ENCODE measurements at places on chromosomes 7 and 10.
A peak's percentile ranks its signal among the peaks of the same experiment; 100 is the strongest.

GRCh38 chr7:74349621-74350020, 60.4 kb downstream of the CLIP2 start:
- no peak for DNase-seq

DNA sequence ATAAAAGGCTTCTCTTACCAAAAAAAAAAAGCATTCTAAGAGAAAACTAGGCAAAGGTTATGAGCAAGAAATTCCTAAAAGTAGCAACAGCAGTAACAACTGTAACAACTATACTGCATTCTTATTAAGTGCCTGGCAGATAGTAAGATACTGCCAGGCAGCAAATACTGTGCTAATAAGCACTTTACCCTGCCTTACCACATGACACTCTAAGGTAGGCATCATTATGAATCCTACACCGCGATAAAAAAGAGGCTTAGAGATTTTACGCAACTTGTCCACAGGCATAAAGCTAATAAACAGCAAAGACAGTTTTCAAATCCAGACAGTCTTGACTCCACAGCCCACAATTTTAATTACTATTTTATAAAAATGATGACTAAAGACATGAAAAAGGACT, 83.2 kb downstream of the USP6NL start:
- DNase-seq, result no peak

GRCh38 chr7:129765352-129765751, 153.8 kb downstream of the NRF1 start:
- DNase-seq, result no peak

DNA sequence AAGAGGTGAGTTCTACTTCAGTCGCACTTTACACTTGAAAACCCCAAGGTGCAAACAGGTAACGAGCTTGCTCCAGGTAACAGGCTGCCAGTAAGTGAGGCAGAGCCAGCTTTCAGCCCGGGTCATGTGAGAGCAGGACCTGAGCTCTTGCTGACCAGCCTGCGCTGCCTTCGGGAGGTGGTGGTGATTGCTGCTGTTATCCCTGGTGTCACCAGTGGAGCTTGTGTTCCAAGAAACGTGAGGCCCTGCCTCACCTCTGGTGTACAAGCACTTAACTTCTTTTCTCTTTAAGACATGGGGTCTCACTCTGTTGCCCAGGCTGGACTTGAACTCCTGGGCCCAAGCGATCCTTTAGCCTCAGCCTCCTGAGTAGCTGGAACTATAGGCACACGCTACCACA, 265.0 kb downstream of the CELF2 start:
- DNase-seq, result no peak

DNA sequence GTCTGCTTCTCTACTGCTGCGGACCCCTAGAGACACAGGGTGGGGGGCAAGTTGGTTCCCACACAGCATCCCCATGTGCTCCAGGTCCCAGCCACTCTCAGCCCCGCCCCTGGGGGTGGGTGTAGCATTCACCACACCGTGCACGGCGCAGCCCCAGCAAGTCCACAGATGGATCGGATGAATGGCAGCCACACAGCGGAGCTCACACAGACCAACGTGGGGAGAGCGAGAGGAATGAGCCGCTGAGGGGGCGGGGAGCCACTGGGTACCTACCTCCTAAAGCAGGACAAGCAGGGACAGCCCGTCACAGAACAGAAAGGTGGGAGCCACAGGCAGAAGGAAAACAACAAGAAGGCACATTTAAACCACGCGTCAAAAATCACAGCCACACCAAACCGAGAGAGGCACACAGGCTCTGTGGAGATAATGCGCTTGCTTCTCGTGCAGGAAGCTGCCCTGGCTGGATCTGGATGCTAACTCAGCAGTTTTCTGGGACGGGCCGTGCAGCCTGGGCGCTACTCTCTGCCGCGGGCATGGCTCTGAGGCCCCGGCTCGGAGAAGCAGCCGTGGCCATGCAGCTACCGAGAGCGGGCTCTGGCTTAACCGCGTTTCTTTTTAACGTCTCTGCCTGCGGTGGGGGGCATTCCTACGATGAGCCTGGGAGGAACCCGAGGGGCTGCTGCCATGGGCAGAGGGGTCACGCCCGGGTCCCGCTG, 102.5 kb downstream of the CYTH3 start:
- DNase-seq, result no peak

DNA sequence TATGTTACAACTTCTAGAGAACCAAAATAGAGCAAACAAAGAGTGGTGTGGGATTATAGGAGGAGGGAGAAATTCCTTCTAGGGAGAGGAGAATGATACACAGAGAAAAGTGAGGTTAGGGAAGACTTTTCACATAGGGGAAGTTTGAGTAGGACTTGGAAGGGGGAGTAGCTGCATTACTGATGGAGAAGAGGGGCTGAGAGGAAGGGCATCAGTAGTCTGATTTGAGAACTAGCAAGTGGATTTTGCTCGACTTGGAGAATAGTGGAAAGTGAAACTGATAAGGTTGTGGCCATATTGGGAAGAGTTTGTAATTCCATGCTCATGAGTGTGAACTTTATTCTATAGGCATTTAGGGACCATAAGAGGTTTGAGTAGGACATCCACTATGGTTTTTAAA, 6.1 kb downstream of the NRF1 start:
- no peak for DNase-seq

DNA sequence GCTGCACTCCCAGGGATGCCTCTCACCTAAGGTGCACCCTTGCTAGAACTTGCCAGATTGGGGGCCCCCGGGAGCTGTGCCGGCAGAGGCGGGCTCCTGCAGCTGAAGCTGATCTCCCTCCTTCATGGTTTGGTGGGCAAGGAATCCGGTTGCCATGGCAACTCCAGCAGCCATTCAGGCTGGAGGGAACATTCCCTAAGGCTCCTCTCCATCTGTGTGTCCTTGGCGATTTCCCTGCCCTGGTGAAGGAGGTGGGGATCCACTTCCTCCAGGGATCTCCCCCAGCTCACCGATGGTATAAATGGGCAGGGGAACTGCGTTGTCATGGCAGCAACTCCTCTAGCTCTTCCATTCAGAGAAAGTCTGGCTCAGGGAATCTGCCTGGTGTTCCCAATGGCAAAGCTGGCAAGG, 49.6 kb upstream of the GPR158 start:
- DNase-seq, result no peak

DNA sequence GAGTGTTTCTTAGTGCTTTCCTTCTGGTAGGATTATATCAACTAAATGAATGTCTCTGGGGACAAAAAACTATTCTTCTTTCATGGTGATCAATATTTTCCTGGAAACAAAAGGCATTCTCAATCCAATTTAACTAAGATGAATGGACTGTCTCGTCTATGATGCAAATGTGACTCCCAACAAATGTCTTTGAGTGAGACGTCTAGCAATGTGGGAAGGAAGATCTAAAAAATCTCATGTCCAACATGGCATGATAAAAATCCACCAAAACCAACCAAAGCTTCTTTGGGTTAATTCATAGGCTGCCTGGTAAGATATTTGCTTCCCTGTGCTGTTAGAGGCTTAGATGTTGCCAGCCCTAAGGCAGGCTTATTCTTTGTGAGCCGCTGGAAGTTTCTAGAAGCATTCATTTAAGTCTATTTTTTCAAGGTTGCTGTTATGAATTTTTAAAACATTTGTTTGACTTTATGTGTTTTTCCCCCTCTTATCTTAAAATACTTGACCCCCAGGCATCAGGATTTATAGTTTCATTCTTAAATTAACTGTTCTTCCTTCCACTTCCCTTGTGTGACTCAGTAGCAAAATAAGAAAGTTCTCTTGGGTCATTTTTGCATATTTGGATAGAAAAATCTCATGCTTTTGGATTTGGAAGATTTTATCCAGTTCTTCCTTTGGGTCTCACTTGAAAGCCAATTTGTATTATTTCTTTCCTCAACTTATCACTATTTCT, 156.3 kb downstream of the NRP1 start:
- DNase-seq, result no peak

GRCh38 chr7:98470485-98471240, 69.8 kb upstream of the BAIAP2L1 start:
- DNase-seq, result no peak

- peak; percentile 50 for DNase-seq
Measured at GRCh38 chr7:23712368-23713284, 2.6 kb downstream of the STK31 start.

GRCh38 chr10:76866841-76867586, 770.6 kb downstream of the KCNMA1 start:
- DNase-seq, result no peak

- peak; percentile 36 for DNase-seq
Measured at GRCh38 chr7:54932818-54933543, 85.8 kb upstream of the EGFR start.

GRCh38 chr10:114541081-114541796, 116.8 kb downstream of the ABLIM1 start:
- DNase-seq, result peak; percentile 73

DNA sequence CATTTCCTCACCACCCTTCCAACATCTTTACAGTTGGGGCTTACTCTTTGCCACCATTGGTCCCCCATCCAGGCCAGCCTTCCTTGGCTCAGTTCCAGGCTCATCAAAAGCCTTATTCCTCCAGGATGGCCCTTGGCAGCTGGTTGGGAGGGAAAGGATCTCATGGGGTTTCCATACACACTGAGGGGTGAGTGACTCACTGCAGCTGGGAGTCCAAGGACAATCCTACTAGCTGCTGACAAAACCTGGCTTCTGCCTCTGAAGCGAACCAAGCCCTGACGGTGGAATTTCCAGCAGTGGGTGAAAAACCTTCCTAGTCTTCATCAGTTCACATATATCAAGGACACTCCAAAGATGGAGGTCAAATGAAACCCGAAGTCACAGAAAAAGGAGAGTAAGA, 22.9 kb downstream of the CRHR2 start:
- no peak for DNase-seq

DNA sequence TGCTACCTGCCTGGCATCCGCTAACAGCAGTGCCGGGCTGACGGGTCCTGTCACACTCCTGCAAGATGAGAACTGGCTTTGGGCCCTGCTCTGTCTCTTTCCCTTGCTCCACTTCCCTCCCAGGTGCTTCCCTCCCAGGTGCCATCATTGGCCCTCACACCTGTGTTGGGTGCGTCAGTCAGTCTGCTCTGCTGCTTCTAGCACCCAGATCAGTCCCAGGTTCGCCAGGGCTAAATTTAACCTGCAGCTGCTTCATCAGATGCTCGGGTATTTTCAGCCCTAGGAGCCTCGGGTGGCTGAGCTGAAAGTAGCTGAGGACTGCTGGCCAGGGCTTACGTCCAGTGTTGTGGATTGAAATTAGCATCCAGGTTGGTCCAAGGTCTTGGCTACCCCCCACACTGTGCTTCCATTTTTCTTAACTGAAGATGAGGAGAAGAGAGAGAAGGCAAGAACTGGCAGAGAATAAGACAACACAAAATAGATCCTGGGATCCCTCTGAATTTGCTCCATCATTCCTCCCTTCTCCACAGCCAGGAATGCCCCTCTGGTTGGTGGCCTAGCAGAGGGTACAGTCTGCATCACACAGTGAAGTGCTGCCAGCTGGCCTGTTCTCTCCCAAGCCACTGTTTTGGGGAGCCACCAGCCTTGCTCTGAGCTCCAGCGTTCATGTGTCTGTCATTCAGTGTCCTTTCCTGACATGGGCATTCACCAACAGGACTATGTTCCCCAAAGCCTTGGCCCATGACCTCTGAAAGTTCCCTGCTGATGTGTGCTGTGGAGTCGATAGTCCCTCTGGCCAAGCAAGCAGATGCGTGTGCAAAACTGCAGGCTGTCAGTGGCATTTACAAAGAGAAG, 65.9 kb upstream of the SYPL1 start:
- DNase-seq, result no peak

DNA sequence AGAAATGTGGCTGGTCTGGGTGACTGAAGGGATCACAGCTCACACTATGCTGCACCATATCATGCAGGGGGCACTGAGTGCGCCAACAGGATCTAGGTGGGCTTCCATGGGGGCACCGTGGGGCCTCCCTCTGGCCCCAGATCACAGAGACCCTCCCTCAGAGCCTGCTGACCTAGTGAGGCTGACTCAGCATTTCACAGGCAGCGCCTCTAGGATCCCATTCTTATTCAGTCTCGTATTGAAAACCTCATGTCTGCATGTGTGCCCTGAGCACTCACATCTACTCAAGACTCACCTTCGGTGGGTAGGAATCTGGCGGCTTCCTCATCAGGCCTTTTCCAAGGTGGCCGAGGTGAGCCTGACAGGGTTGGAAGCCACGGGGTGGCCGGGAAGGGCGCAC, 141.6 kb downstream of the FANK1 start:
- no peak for DNase-seq

DNA sequence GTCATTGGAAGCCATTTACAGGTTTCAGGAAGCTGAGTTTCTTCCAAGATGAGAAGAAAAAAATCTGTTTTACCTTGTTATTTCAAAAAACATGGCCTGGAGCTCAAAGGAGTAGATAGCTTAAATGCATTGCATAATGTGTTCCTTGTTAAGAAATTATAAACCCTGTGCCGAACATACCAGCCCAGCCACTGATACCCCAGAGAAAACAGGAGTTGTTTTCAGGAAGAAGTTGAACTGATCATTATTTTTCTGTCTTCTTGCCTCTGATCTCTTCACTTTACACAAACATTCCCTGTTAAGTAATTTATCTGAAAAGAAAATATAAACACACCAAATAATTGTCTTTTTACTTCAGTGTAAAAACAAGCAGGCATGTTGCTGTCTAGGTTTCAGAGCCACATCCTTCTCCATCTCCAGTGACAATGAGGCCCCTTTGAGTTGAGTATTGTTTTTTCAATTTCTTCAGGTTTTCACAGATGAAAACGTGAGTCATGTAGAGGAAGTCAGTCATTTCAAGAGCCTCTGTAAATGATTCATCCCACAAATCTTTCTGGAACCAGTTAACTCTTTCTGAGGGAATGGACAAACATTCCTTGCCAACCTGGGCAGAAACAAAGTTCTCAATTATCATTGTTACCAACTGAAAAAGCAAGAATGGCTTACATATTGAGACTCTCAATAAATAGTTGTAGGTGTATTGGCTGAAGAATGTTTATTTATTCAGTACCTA, 244.2 kb downstream of the IPMK start:
- peak; percentile 82 for DNase-seq

DNA sequence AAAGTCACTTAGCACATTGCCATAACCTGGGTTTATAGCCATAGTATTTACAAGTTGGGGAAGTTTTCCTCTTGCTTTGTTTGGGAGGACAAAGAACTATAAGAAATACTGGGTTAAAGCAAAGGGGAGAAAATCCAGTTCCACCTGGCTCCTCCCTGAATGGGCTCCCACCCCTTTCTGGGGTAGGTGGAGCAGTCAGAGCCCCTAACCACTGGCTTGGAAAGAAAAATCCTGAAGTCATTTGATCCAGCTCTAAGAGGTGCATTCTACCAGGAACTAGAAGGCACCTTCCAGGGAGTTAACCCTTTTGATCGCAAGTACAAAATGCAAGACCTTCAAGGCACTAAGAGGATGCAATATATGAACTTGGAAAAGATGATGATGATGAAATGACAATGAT, 31.3 kb upstream of the TCF7L2 start:
- no peak for DNase-seq

Measured in fibroblast of skin of left quadriceps (primary cell).